NCI-H226 (cell line): ENCODE measurements at places on chromosomes 6 and 20.

- no peak for DNase-seq
Measured at GRCh38 chr6:147117580-147117979, 86.6 kb upstream of the STXBP5 start.

- no peak for DNase-seq
Measured at GRCh38 chr6:67790569-67790968, 844.5 kb upstream of the ADGRB3 start.

GRCh38 chr20:24958506-24959385 lies 9.7 kb downstream of the CST7 start:
- DNase-seq = no peak

DNA sequence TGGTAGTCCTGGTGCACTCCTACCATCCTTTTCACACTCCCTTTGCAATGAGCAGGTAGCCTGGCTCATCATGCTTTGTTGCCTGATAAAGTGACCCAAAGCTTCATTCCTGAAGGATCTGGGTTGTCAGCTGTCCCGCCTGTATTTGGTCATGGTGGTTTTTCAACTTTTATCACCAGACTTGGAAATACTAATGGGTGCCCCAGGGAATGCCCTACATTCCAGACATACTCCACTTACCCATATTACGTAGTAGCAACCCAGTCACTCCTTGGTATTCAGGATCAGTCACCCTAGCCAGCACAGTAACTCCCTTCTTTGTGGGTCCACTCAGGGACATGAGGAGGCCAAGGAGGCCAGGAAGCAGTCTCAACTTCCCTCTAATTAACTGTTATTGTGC lies 199.2 kb downstream of the MAFB start:
- peak; percentile 51 for DNase-seq

- DNase-seq = no peak
Measured at GRCh38 chr20:59375541-59375940, 75.1 kb downstream of the EDN3 start.

DNA sequence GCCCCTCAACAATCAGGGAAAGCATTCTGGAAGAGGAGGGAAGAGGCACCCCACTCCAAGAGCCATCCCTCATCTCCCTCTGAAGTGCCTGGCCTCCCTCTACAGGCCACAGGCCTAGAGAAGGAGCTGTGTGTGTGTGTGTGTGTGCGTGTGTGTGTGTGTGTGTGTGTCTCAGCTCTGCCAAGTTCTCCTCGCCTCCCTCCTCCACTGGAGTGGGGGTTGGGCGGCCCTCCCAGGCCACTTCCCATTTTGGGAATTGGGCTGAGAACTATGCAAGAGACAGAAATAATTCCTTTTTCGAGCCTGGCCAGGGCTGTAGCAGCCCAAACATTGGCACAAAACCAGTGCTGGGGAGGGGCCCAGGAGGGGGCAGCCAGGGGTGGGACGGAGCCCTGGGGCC lies 35.7 kb downstream of the KCNB1 start:
- peak; percentile 40 for DNase-seq

GRCh38 chr20:25675161-25675560 lies 21.5 kb downstream of the ZNF337 start:
- no peak for DNase-seq

DNA sequence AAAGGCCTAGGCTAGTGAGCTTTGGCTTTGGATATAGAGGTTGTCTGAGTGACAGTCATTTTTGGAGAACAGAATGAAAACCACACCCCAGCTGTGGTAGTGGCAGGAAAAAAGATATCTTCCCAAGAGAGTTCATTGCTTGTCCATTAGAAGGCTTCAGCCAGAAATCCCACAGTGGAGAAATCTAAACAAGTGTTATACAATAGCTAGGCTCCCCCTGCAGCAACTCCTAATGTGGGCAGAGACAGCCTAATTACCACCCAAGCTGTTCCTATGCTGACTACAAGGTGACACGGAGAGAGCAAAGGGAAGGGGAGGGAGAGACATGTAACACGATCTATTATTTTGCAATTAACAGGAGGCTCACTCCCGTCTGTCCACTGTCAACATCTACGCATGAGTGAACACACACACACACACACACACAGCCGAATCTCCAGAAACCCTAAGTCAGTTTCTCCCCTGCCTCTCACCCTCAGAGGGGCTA lies 147.5 kb upstream of the TCF21 start:
- DNase-seq = no peak
